Naive thymus-derived CD8-positive, alpha-beta T cell (primary cell): ENCODE measurements at places on chromosomes 4 and X. TPM values are rescaled to one million over a fixed set of nuclear protein-coding genes. Genes with fewer than 3 reads are reported as not detected.

Gene GPC4
- not detected for total RNA-seq

Gene MAGEE1
- 11.8 TPM for total RNA-seq

- H3K27me3 ChIP-seq = no peaks in the 10 kb centered on the region
- H3K27ac ChIP-seq = no peak overlapping the region
- H3K4me1 ChIP-seq = peaks cover 7% of the 10 kb centered on the region
- no peak overlapping the region for H3K4me3 ChIP-seq
- DNase-seq = no peak
- no peaks in the 10 kb centered on the region for H3K36me3 ChIP-seq
Observed at GRCh38 chrX:39729981-39730661, 367.6 kb downstream of the BCOR start.

DNA sequence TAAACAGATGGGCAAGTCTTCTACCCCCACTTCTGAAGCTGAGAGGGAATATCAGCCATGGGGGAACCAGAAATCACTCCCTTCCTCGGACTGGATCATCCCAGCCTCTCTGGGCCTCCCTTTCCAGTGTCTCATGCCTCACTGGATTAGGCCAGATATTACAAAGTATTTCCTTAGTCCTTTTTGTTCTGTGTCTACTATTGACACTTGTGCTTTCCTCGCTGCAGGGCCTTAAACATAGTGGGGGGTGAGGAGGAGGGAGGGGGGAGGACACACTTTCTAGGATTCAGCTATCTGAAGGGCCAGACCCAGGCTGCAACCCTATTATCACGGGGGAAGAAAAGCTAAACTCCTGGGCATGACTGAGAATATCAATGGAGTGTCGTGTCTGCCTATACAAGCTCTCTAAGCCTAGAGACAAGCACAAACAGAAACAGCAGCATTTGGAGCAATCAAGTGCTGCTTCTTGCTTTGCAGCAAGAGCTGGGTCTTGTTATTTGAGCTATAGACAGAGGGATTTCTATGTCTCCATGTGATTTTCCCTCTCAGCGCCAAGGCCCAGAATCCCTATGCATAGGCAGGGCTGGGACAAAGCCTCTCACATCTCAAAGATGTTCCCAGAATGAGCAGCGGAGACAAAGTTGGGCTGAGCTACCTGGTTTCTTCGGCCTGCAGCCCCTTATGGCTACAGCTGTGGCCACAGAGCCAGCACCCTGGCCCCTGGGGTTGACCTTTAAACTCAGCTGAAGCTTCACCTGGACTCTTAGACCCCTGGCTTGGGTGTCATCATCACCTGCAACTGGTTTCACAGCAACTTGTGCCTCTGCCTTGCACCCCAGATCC lies 20.2 kb downstream of the PJA1 start:
- no peak overlapping the region for H3K4me3 ChIP-seq
- no peak overlapping the region for H3K27ac ChIP-seq
- H3K4me1 ChIP-seq = no peaks in the 10 kb centered on the region
- H3K36me3 ChIP-seq = no peaks in the 10 kb centered on the region
- H3K27me3 ChIP-seq = peaks cover 2% of the 10 kb centered on the region

- H3K36me3 ChIP-seq = no peaks in the 10 kb centered on the region
- peaks cover 2% of the 10 kb centered on the region for H3K27me3 ChIP-seq
- peaks cover 16% of the 10 kb centered on the region for H3K4me1 ChIP-seq
- H3K4me3 ChIP-seq = no peak overlapping the region
- no peak for DNase-seq
- H3K27ac ChIP-seq = no peak overlapping the region
Observed at GRCh38 chrX:103726477-103726876, 15.8 kb downstream of the TMEM31 start.

DNA sequence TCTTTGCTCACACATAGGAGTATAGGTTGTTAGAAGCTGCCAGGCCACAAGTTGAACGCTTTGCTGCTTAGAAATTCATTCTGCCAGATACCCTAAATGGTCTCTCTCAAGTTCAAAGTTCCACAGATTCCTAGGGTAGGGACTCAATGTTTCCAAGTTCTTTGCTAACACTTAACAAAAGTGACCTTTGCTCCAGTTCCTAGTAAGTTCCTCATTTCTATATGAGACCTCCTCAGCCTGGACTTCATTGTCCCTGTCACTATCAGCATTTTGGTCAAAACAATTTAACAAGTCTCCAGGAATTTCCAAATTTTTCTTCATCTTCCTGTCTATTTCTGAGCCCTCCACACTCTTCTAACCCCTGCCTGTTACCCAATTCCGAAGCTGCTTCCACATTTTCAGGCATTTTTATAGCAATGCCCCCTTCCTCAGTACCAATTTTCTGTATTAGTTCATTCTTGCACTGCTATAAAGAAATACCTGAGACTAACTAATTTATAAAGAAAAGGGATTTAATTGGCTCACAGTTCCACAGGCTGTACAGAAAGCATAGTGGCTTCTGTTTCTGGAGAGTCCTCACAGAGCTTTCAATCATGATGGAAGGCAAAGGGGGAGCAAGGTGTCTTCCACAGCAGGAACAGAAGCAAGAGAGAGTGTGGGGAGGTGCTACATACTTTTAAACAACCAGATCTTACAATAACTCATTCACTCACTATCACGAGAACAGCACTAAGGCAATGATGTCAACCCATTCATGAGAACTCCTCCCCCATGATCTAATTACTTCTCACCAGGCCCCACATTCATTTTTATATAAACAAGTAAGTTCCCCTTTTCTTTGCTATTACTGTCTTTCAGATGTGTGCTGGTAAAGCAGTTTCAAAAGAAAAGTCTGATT lies 11.5 kb upstream of the TLR1 start:
- peaks cover 7% of the 10 kb centered on the region for H3K36me3 ChIP-seq
- peaks cover 43% of the 10 kb centered on the region for H3K4me1 ChIP-seq
- H3K27ac ChIP-seq = peak overlapping the region; percentile 79
- no peaks in the 10 kb centered on the region for H3K27me3 ChIP-seq
- no peak overlapping the region for H3K4me3 ChIP-seq

DNA sequence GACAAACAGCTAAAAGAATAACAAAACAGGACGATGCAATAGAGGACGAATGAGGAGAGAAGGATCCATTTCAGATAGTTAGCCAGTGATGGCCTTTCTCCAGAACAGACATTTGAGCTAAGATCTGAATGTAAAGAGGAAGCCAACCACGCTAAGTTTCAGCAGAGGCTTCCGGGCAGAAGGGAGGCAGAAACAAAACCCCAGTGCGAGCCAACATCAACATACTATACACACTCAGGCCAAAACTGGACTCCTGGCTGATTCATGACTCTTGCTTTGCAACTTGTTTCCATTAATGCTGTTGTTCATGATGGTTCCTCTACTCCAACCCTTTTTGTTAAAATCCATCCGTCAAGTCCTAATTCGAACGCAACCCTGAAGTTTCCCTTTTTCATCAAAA lies 730.3 kb downstream of the TRIML1 start:
- H3K27ac ChIP-seq = no peak overlapping the region
- no peaks in the 10 kb centered on the region for H3K36me3 ChIP-seq
- DNase-seq = no peak

DNA sequence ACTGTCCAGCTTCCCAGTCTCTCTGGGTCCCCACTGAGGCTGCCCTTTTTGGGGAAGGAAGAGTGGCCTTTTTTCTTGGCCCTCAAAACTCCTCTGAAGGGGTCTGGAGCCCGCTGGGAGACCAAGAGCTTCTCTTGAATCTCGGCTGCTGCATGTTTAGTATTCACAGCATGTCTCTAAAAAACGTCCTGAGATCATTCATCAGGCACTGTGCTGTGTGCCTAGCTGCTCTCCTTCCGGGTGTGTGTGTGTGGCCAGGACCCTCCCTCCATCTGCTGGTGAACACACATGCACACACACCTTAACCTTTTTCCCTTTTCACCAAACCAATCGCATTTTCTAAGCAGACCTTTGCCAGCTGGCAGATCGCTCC lies 841 bp upstream of the FRMPD3 start:
- H3K27ac ChIP-seq = no peak overlapping the region
- peak overlapping the region; percentile 73 for H3K4me3 ChIP-seq
- peaks cover 45% of the 10 kb centered on the region for H3K27me3 ChIP-seq
- peaks cover 9% of the 10 kb centered on the region for H3K4me1 ChIP-seq
- H3K36me3 ChIP-seq = no peaks in the 10 kb centered on the region

DNA sequence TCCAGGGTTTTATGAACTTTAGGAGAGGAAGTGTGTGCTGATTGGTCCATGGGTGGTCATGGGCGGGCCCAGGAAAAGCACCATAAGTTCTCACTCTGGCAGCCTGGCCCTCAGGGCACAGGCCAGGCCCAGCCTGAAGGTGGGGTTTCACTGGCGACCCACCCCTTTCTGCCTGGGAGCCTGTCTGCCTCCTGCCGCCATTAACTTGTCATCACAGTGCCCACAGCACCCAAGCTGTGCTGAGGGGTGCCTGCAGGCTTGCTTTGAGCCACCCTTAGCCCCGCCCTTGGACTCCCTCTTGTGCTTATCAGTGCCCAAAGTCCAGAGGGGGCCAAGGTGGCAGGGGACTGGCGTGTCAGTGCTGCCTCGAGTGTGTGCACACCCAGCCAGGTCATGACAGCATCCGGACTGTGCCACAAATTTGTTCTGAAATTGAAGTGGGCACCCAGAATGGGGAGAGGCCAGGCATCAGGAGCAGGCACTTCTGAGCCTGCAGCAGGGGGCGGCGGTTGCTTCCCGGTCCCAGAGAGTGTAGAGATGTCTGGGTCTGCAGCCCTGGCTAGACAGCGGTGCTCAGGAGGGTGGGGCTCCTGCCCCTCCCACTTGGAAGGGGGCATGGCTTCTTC lies 455.6 kb downstream of the TMA16 start:
- no peaks in the 10 kb centered on the region for H3K36me3 ChIP-seq
- no peaks in the 10 kb centered on the region for H3K4me1 ChIP-seq
- H3K27ac ChIP-seq = no peak overlapping the region
- no peak overlapping the region for H3K4me3 ChIP-seq

DNA sequence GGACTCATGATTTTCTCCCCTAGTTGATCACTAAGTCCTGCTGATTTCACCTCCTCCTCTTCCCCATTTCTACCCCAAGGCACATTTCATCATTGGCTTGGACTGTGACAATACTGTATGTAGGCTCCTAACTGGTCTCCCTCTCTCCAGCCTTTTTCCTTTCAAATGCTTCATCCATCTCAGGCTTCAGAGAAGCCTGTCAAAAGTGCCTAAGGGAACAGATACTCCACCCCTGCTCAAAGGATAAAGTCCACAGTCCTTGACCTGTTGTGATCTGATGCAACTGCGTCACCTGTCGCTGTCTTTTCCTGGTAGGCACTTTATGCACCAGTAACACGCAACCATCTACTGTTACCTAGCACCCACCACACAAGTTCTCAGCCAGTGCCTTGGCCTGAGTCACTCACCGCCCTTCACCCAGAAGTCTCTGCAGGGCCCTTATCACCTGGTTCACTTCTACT lies 12.8 kb downstream of the SCARB2 start:
- peak overlapping the region; percentile 78 for H3K27ac ChIP-seq
- peaks cover 63% of the 10 kb centered on the region for H3K4me1 ChIP-seq
- no peak overlapping the region for H3K4me3 ChIP-seq
- DNase-seq = no peak
- no peaks in the 10 kb centered on the region for H3K27me3 ChIP-seq
- no peaks in the 10 kb centered on the region for H3K36me3 ChIP-seq

- H3K27me3 ChIP-seq = no peaks in the 10 kb centered on the region
- H3K27ac ChIP-seq = no peak overlapping the region
- no peaks in the 10 kb centered on the region for H3K4me1 ChIP-seq
- no peaks in the 10 kb centered on the region for H3K36me3 ChIP-seq
- H3K4me3 ChIP-seq = no peak overlapping the region
Observed at GRCh38 chr4:103451341-103451740, 253.2 kb upstream of the CENPE start.

DNA sequence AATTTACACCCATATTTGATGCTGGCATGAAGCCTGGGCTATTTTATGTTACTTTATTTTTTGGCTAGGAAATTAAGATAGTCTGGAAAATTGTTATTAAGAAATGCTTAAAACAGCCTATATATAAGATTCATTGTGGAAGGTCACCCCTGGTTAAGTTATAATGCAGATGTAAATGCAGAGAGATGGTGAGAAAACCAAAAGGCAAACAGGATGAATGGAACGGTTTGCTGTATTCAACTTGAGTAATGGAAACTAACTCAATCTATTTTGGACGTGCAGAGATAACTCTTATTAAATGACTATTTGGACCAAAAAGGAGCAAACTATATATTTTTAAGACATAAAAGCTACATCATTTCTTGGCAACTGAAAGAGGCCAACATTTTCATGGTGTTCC lies 446.3 kb upstream of the FRG1 start:
- H3K27me3 ChIP-seq = no peaks in the 10 kb centered on the region
- no peak overlapping the region for H3K4me3 ChIP-seq
- no peak for DNase-seq

DNA sequence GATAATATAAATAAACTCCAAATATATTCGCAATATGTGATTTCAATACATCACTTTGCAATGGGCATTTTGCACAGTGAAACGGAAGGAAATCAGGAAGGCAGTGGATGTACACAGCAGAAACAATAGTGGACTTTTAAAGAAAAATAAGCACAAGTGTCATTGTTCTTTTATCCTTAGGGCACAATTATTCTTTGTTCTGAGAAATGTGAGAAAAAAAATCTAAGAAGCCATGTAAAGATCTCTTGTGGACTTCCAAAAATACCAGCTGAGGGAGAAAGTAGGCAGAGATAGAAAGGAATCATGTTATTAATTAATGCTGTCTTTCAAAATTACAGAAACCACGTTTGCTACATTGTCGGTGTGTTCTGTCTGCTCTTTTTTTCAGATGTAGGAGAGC lies 17.6 kb upstream of the PRRG1 start:
- H3K27ac ChIP-seq = no peak overlapping the region
- no peak overlapping the region for H3K4me3 ChIP-seq
- DNase-seq = no peak
- H3K27me3 ChIP-seq = peaks cover 2% of the 10 kb centered on the region
- H3K36me3 ChIP-seq = no peaks in the 10 kb centered on the region
- no peaks in the 10 kb centered on the region for H3K4me1 ChIP-seq

DNA sequence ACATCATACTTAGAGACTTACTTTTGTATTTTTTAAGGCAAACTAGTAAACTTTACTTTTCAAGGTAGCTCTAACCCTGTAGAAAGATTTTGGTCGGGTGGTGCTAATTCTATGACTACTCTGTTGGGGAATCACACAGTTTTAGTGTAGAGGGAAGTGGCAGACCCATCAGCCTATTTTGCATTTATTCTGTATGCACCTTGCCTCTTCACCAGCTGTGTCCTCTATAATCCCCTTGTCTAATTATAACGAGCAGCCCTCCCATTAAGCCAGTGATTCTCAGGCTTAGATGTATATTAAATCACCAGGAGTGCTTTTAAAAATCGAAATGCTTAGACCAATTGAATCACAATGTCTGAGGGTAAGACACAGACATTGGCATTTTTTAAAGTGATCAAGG lies 78.1 kb downstream of the GALNT7 start:
- no peak overlapping the region for H3K27ac ChIP-seq
- H3K4me3 ChIP-seq = no peak overlapping the region
- H3K27me3 ChIP-seq = no peaks in the 10 kb centered on the region
- H3K4me1 ChIP-seq = peaks cover 53% of the 10 kb centered on the region
- peaks cover 22% of the 10 kb centered on the region for H3K36me3 ChIP-seq
- no peak for DNase-seq

DNA sequence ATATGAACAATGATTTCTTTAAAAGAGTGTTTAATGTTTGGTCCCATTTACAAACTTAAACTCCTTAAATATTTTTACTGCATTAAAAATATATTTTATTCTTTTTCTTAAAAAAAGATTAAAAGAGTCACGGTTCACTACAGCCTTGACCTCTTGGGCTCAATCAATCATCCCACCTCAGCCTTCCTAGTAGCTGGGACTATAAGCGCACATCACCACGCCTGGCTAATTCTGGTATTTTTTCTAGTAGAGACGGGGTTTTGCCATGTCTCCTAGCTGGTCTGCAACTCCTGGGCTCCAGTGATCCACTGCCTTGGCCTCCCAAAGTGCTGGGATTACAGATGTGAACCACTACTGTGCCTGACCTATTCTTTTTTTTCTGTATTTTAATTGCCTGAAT lies 104.7 kb upstream of the TLR2 start:
- no peak overlapping the region for H3K4me3 ChIP-seq
- H3K27me3 ChIP-seq = no peaks in the 10 kb centered on the region
- DNase-seq = no peak
- peak overlapping the region; percentile 15 for H3K27ac ChIP-seq
- peaks cover 28% of the 10 kb centered on the region for H3K4me1 ChIP-seq
